RWPE2 (cell line): ENCODE measurements at places on chromosomes 6 and 20.
A peak's percentile ranks its signal among the peaks of the same experiment; 100 is the strongest.

GRCh38 chr6:170172825-170173256, 118.0 kb downstream of the DLL1 start:
- DNase-seq: no peak

DNA sequence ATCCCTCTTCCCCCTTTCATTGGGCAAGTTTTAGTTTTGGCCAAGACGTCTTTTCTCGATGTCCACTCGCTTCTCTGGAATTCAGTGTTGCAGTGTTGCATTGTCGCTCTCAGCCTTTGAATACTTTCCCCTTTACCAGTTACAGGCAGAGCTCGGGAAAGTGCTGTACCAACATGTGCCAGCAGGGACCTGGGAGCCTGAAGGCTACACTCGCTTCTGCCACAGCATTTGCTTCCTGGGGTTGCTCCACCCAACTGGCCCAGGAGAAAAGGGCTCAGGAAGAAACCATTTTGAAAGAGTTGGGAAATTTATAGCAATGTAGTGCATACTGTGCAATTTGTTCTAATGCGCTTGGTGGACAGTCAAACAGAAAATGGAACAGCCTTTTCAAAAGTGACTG, 78.6 kb downstream of the LINC00237 start:
- no peak for DNase-seq

- DNase-seq: no peak
These were observed 4.2 kb upstream of the EYA4 start for GRCh38 chr6:133236932-133237331.

DNA sequence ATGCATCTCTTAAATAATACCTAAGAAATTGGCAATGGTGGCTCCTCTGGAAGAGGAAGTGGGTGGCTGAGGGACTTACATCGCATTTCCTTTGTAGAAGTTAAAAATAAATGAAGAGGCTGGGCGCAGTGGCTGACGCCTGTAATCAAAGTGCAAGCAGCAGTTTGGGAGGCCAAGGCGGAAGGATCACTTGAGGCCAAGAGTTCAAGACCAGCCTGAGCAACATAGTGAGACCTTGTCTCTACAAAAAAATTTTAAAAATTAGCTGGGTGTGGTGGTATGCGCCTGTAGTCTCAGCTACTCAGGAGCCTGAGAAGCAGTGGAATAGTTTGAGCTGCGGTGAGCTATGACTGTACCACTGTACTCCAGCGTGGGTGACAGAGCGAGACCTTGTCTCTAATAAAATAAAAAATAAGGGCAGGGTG, 12.2 kb upstream of the NCOA3 start:
- peak; percentile 36 for DNase-seq

GRCh38 chr6:136405420-136406029, 115.9 kb upstream of the BCLAF1 start:
- no peak for DNase-seq

DNA sequence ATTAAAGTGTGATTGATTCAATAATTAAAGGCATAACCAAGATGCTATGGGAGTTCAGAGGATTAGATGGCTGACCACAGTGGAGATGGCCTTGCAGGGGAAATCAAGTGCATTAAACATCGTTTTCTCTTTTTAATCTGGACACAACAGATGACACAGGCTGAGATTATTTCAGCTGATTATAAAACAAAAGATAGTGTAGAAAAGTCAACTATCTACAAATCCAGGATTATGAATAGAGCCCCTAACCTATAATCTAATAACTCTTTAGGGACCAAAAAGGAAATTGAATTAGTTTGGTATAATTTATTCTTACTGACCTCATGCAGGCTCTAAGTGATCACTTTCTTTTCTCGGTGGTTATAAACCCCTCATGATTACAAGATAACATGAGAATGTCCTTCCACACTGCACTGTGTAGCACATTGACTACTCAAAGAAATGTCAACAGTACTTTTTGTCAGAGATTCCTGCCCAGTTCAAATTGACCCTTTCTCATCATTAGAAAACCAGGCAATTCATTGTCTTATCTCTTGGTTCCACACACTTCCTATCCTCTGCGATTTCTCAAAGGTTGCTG, 122.1 kb downstream of the PKHD1 start:
- DNase-seq: no peak

DNA sequence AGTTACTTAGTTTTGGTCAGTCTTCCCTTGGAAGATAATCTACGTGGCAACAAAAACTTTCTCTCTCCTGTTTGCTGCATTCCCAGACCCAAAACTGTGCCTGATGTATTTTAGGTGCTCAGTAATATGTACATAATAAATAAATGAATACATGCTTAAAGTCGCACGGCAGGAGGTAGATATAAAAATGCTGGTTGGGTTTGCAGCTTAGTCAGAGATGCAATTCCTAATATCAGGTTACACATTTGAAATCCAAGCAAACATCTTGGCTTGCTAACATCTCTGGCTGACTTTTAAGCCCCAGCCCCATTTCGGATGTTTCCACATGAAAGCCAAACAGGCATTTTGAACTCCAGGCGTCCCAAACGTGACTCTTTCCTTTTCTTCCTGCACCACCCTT, 91.0 kb downstream of the KCNQ5 start:
- DNase-seq: no peak

DNA sequence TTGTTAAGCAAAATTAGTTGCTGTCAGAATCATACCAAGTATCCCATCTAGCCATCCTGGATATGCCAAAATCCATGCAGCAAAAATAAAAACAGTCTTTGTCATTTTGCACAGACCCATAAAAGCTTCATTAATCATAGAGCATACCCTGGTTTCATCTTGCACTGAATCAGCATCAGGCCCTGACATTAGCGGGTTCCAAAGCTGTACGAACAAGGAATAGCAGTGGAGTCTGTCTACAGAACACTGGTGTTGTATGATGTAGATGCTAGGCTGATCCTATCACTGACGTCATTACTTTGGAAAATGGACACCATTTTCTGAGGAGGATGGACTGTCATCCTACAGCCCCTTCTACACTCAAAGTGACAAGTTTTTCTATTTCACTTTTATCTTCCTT, 315.6 kb downstream of the ESR1 start:
- DNase-seq: no peak
